ENCODE measurements at places on chromosomes 2 and 18.

- no peak for DNase-seq
These were observed 1477.6 kb upstream of the NXPH2 start for GRCh38 chr2:140257692-140258300.

- no peak for DNase-seq
These were observed 273.3 kb downstream of the TNS1 start for GRCh38 chr2:217729421-217730053.

DNA sequence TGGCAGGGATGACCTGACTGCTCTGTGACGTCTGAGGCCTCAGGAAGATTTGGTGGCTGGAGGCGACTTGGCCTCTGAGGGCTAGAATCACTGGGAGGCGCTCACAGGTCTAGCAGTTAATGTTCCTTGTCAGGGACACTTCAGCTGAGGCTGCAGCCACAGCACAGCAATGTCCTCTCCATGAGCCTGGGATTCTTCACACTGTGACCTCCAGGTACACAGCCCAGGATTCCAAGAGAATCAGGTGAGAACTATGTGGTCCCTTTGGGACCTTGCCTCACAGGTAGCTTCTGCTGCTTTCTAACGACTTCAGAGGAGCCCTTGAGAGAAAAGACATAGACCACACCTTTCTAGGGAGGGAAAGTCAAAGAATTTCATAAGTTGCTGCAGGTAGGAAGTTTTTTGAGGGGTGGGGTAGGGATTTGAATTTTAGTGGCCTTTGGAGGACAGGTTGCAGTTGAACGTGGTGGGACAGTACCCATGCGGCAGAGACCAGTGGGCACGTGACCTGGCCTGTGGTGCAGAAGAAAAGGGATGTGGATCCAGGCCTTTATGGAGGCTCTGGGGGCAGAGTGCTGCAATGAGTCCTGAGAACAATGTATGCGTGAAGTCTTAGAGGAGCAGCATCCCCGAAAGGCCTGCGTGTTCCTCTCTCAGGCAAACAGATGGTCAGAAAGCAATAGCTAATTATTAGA is 86.2 kb downstream of the LYPD1 start:
- no peak for DNase-seq

GRCh38 chr2:168552450-168552856 is 96.4 kb downstream of the CERS6 start:
- peak; percentile 13 for DNase-seq

- no peak for DNase-seq
These were observed 26.4 kb downstream of the WDFY1 start for GRCh38 chr2:223918671-223919134.

DNA sequence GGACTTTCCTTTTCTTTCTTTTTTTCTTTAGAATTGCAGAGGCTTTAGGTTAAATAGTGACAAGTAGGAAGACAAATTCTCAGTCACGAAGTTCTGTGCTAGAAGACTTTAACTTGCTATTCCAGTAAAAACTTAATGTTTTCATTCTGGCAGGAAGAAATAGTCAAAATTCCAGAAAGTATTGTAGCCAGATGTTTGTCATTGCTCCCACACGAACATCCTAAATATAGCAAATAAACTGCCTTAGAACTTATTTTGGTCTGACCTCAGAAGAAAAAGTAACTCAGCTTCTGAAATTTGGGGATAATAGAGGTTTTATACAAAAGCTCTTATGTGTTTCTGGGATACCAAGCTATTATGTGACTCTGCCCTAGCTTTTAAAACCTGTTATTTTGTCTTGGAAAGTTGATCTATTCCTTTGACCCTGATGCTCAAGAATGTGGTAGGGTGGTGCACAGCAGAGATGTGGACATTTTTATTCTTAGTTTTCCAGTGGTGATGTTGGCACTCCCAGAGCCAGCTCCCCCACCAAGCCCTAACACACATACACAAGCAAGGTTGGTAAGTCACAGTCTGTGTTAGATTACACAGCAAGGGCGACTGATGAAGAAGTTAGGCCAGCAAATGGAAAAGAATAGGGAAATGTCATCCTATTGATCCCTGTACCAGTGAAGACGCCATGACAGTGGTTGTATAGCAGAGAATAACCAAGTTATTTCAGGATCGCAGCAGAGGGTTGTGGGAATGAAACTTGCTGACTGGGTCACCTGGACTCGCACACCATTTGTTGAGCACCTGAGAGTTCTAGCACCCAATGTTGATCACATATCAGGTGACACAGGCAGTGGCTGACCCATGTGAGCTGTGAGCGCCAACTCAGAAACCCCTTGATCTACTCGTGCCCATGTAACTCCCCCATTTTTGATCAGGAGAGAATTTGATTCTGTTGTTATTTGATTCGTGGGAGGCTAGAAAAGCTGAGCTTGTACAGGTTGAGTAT is 23.7 kb downstream of the FARP2 start:
- no peak for DNase-seq

GRCh38 chr2:204608237-204608939 is 63.1 kb downstream of the PARD3B start:
- DNase-seq = no peak

GRCh38 chr18:54878659-54879358 is 50.5 kb downstream of the RAB27B start:
- DNase-seq = no peak

GRCh38 chr2:75560768-75561565 is at the start of gene EVA1A:
Gene EVA1A (minus strand): TSS chr2:75560939. CDS start chr2:75518140, 42,799 bp downstream.
- DNase-seq = no peak

- no peak for DNase-seq
These were observed 4.4 kb downstream of the XRCC5 start for GRCh38 chr2:216113572-216113971.

DNA sequence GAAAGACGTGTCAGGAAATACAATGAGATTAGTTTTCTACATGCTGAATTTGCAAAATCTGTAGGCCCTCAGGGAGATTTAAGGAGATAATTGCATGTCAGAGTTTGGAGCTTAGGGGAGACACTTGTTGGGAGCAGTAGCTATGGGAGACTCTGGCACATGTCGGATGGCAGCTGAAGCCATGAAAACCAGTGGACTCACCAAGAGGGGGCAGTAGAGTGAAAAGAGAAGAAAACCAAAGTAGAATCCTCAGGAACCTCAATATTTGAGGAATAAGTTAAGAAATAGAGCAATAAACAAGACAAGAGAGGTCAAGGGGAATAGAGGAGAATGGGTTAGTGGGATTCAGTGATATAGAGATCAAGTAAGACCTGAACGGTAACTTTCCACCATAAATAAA is 24.8 kb downstream of the RUFY4 start:
- DNase-seq = no peak

- no peak for DNase-seq
These were observed 19.9 kb downstream of the SLC38A11 start for GRCh38 chr2:164935118-164936101.

- no peak for DNase-seq
These were observed 4.5 kb downstream of the SEMA4F start for GRCh38 chr2:74658516-74658915.

- DNase-seq = no peak
These were observed 13.6 kb upstream of the PROC start for GRCh38 chr2:127404466-127405254.

- no peak for DNase-seq
These were observed 41.1 kb upstream of the RALBP1 start for GRCh38 chr18:9434122-9434701.

DNA sequence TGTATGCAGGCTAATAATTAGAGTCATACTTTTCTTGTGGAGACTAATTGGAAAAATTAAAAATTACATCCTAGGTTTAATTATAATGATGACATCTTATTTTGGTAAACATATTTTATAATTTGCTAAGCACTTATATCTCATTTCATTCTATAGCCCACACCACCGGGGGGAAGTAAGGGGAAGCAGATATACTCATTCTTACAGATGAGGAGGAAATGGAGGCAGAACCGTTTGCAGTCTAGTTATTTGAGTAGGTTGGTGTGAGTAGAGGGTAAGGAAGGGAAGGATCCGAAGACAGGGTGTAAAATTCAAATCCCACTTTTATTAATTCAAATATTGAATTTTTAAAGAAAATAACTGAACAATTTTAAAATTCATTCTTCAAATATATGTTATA is 3.7 kb downstream of the ITGAV start:
- no peak for DNase-seq
